GM10248 (cell line): ENCODE measurements at places on chromosomes 13 and 19.
A peak's percentile ranks its signal among the peaks of the same experiment; 100 is the strongest.

- no peak for DNase-seq
Measured at GRCh38 chr13:34502011-34502410, 440.1 kb upstream of the NBEA start.

GRCh38 chr19:40433391-40434216 lies 7.8 kb upstream of the SERTAD1 start:
- peak; percentile 84 for DNase-seq

GRCh38 chr19:58476498-58477015 lies 405 bp downstream of the ZNF446 start:
- DNase-seq, result peak; percentile 29

DNA sequence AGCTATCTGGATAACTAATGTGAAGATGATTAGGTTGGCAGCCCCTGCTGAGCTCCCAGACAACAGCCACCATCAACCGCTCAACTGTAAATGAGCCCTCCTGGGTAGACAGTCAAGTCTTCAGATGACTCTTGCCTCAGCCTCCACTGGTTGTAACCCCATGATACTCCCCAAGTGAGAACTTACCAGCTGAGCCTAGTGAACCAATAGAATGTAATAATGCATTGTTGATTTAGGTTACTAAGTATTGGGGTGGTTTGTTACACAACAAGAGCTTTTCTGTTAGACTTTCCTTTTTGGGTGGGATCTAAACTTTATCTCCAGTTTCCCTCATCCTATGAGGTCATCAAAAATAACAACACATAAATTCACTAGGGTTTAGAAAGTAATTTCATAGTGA lies 69.4 kb downstream of the CYSLTR2 start:
- DNase-seq, result no peak

DNA sequence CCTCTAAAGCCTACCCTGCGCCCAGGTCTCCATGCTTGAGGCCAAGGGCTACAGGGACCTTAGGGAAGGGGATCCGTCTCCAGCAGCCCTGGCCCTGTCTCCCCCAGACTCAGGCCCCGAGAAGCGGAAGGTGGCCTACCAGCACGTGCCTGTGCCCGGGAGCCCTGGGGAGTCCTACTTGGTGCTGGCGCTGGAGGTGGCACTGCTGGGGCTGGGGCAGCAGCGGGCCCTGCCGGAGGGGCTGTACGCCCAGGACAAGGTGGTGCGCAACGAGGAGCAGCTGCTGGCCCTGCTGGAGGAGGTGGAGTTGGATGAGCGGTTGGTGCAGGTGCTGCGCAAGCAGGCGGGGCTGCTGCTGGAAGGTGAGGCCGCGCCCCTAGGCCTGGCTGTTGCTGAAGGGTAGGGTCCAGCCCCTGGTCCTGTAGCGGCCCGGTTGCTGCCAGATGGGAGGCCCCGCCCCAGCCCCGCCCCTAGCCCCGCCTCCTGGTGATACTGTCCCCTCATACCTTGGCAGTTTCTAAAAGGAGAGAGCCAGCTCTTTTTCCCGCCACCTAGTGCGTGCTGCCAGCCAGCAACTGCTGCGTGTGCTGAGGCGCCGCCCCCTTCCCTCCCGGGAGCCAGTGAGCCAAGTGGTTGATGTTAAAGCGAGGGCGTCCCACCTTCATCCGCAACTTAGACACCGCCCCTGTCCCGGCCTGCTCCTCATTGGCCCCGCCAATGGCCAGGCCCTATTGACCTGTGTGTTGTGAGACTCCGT lies 22.6 kb downstream of the ZSWIM4 start:
- DNase-seq, result no peak

GRCh38 chr13:96539791-96540190 lies 449.9 kb downstream of the HS6ST3 start:
- no peak for DNase-seq

GRCh38 chr13:97798171-97798821 lies 155.2 kb upstream of the IPO5 start:
- no peak for DNase-seq

DNA sequence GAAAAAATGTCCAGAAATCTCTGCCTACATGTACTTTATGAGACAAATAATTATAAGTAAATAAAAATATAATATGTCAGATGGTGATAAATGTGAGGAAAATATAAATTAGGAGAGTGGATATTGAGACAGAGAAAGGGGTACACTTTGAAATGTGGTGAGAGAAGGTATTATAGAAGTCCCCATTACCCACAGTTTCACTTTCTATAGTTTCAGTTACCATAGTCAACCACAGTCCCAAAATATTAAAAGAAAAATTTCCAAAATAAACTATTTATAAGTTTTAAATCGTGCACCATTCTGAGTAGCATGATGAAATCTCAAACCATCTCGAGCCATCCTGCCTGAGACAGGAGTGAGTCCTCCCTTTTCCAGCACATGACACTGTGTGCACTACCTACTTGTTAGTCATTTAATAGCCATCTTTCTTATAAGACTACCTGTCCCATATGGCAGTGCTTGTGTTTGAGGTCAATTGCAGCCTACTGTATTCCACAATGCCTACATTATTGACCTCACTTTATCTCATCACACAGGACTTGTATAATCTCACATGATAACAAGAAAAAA lies 653.7 kb downstream of the DACH1 start:
- no peak for DNase-seq

GRCh38 chr13:70237131-70237530 lies 128.9 kb upstream of the KLHL1 start:
- DNase-seq, result no peak

GRCh38 chr13:44117351-44117750 lies 237.6 kb downstream of the LACC1 start:
- no peak for DNase-seq

- DNase-seq, result no peak
Measured at GRCh38 chr19:44960906-44961728, 5.9 kb downstream of the CLPTM1 start.

- no peak for DNase-seq
Measured at GRCh38 chr13:41651413-41652058, 194.2 kb downstream of the RGCC start.

GRCh38 chr19:55368701-55369563 lies 1.3 kb downstream of the IL11 start:
- no peak for DNase-seq

DNA sequence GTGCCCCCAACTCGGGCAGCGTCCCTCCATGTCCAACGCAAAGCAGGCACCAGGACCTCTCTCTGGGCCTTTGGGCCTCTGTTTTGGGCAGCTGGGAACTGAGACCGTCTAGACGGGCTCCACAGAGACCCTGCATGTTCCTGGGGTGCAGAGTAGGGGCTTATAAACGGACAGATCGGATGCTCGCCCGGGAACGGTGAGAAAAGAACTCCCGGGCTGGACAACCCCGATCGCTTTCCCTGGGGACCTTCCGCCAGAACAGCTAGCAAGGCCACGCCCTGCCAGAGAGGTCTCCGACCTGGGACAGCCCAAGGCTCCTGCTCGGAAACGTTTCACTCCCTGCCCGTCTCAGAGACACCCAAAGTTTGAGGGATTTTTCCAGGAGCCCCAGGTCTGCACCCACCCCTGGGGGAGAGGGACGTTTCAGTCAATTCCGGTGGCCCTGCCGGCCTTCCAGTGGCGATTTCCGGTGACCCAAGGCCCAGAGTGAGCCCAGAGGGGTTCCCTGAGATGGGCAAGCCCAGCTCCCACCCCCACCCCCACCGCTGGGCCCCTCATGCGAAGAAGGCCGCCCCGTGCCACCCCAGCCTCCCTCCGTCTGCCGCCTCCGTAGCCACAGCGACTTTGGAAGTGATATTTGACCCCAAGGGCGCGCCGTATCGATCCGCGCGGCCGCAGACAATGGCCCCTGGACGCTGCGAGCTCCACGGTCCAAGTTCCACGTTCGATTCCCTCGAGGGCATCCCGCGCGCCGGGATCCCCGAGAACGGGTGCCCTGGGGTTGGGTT lies 1.7 kb downstream of the NR2F6 start:
- DNase-seq, result no peak

GRCh38 chr13:94387047-94387446 lies 92.4 kb downstream of the DCT start:
- no peak for DNase-seq

DNA sequence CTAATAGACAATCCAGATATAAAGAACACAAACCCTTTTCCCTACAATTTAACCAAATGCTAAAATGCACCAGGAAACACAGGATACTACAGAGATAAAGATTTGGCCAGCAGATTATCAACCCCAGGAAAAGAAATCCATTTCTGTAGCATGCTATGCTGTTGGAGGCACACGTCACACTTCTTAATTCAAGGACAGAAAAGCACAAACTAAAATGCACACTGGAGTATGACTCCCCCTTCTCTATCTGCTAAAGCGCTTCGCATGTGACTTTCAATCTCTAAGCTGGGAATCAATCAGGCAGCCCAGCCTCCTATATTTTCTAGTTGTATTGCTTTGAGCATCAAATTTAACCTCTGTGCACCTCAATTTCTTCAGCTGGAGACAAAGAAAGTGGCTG lies 22.2 kb downstream of the ABCC4 start:
- DNase-seq, result no peak

DNA sequence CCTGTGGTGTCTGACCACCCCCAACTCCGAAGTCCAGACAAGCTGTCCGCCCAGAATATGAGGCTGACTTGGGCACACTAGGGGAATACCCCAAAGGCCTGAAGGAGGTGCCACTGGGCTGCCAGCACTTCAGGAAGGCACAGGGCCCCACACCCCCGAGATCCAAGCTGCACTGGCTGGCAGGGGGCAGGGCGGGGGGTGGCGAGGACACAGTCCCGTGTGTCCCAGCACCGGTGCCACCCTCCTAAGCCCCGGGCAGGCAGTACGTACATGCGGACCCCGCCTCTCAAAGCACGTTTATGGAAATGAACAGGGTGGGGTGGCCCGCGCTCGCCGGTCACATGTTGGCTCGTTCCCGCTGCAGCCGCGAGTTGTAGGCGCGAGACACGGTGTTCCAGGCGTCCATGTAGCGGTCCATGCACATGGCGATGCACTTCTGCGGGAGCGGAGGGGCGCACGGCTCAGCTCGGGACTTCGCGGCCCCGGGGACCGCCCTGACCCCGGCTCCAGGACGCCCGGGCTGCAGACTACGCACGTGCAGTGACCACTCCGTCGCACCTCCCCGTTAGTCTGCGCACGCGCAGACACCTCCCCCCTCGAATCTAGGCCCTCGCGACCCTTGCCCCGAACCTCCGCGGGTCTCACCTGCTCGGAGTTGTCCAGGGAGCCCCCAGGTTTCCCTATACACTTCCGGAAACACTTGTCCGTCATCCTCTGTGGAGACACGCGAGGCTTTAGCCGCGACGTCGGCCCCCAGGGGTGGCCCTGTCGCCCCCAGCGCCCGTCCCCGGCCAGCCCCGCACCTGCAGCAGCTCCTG lies 566 bp downstream of the TIMM13 start:
- DNase-seq, result peak; percentile 81

DNA sequence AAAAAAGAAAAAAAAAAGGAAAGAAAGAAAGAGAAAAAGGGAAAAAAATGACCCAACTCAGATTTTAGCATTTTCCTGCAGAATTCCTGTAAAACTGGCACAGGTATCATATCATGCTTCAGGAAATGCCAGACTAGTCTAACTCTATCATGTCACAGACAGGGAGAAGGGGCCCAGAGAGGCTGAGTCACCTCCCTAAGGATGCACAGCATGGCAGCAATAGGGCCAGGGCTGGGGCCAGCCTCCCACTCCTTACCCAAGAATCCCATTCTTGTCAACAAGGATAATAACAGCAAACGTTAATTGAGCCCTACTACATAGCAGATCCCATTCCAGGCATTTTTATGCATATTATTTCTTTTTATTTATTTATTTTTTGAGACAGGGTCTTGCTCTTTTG lies 8.5 kb downstream of the GPR4 start:
- DNase-seq, result no peak

DNA sequence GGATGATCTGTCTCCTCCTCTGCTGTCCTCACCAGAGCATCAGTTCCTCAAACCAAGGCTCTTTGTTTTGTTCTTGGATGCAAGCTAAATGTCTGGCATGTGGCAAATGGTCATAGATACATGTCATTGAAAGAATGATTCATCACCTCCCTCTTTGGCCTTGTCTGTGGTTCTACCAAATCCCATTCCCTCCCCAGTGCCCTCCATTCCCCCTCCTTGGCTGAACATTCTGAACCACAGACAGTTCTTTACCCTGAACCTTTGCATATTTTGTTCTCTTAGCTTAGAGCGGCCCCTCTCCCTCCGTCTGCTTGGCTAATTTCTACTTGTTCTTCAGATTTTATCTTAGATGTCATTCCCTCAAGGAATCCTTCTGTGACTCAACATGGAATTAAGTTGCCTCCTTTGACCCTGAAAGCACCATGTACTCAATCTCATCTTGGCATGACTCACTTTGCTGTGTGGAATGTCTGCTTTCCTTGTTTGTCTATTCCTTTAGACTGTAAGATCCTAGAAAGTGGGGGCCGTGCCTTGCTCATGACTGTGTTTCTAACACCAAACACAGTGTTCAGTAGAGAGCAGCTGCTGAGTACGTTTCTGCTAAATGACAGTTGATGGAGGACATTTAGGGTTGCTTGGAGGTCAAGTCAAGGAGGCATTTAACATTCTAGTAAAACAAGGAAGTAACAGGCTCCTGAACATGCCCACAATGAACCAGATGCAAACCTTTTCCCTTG lies 8.1 kb downstream of the ALOX5AP start:
- DNase-seq, result no peak

- DNase-seq, result no peak
Measured at GRCh38 chr19:15422296-15423075, 3.7 kb upstream of the AKAP8L start.

- no peak for DNase-seq
Measured at GRCh38 chr13:110877737-110878258, 37.1 kb downstream of the ANKRD10 start.

GRCh38 chr13:73223372-73223781 lies 164.6 kb downstream of the KLF5 start:
- DNase-seq, result no peak

DNA sequence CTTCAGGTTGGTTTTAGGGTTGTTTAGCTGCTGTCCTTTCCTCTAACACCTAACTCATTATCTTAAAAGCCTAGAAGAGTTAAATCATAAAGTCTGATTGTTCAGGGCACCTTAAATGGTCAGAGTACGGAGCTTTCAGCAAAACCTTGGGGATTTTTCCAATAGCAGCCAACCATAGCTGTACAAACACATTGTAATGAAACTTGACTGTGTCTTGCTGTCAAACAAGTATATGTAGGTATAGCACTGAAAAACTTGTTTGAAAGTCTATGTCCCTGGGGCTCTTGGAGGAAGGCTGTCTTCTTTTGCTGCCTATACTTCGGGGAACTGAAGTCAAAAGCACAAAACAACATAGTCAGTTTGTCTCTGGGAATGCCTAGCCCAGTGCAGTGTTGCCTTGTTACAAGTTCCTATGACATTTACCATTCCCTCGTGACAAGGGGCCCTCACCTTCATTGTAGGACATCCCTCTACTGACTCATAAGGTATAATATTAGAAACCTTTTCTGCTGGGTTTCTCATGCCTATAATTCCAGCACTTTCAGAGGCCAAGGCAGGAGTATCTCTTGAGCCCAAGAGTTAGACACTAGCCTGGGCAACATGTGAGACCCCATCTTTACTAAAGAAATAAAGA lies 474.5 kb upstream of the NBEA start:
- no peak for DNase-seq

- no peak for DNase-seq
Measured at GRCh38 chr19:6963244-6963852, 57.9 kb downstream of the MBD3L2B start.
